ENCODE measurements at places on chromosomes 1 and 21.

DNA sequence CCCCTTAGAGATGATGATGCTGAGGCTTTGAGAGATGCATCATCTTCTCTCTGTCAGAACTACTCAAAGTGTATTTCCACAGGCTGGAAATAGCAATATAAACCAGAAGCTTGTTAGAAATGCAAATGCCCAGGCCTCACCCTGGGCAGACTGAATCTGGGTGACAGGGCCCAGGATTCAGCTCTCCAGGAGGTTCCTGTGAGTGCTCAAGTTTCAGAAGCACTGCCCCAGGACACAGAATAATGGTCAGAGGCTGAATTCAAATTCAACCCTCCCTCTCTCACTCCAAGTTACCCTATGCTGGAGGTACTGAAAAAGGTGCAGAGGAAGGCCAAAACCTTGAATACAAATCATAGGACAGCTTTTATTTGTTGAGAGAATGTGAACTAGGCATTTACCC is 98.5 kb upstream of the NGF start:
- no peak for DNase-seq

GRCh38 chr1:179061360-179062282 is 20.2 kb upstream of the TOR3A start:
- no peak for DNase-seq

DNA sequence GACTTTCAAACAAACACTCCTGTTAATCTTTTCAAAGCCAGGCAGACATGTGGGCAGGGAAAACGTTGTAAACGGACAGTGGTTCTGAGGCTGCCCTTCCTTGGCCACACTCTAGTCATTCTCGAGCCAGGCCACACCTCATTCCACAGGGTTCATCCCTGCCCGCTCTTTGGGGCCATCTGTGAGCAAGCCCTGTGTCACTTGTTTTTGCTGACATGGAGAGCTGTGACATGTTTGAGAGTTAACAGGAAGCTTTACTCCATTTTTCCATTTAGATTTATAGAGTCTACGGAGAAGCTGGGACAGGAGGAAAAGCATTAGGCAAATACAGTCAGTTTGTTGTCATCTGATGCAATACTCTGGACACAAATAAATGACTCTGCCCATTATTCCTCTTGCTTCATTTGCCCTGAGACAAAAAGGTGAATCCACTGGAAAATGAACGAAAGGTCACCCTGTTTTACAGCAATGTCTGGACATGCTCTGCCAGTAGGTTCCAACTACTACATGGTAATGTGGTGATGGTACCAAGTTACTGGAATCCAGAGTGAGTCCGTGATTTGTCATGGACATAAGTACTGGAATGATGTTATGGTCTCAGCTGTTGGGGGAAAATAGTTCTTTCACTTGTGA is 126.9 kb downstream of the CLIC6 start:
- DNase-seq = no peak

DNA sequence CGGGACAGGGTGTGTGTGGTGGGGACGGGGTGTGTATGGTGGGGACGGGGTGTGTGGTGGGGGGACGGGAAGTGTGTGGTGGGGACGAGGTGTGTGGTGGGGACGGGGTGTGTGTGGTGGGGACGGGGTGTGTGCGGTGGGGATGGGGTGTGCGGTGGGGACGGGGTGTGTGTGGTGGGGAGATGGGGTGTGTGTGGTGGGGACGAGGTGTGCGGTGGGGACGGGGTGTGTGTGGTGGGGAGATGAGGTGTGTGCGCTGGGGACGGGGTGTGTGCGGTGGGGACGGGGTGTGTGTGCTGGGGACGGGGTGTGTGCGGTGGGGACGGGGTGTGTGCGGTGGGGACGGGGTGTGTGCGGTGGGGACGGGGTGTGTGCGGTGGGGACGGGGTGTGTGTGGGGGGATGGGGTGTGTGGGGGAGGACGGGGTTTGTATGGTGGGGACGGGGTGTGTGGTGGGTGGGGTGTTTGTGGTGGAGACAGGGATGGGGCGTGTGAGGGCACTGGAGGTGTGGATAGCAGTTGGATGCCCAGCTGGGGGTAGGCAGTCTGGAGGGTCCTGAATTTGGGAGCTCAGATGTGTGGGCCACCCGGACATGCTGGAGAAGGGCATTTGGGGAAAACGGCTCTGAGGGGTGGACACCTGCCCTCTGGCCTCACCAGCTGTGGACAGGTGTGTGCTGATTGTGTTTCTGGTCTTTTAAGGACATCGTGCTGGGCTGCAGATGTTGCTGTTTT is 16.9 kb downstream of the IBA57 start:
- DNase-seq = no peak

DNA sequence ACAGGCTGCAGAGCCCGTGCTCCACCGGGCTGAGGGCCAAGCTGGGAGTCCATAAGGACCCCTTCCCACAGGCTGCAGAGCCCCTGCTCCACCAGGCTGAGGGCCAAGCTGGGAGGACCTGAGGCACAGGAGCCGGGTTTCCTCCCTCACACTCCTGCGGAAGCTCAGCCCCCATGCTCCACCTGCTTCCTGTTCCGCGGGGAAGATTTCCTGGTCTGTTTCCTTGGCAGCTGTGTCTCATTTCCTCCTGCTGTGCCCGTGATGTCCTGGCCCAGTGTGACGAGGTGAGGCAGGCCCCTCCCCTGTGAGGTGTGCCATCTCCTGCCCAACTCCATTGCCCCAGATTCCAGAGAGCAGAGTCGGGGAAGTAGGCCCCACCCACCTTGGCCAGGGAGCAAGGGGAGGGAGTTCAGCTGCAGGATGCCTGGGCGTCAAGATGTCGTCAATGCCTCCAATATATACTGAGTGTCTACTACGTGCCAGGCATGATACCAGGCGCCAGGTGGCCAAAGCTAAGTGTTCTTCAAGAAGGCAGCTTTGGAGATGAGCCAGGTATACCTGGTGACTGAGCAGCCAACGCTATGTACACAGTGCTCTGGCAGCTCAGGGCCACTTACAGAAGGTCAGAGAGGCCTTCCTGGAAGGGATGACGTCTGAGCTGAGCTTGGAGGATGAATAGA is 58.8 kb downstream of the NAV1 start:
- no peak for DNase-seq

DNA sequence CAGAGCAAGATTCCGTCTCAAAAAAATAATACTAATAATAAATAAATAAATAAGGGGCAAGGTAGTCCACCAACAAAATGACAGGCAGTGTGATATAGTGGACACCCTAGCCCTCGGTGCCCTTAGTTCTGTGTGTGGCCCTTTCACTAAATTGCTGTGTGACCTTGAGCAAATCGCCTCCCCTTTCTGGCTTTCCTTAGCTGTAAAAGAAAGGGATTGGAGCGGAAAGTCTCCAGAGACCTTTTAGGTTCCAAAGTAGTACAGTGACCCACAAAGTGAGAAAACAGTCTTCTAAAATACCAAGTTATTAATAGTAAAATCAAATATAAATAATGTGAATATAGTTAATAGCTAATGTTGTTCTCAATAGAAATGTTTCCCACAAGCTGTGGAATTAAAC is 7.6 kb downstream of the LMNA start:
- DNase-seq = no peak

GRCh38 chr1:66041654-66042053 is 249.0 kb downstream of the PDE4B start:
- no peak for DNase-seq

- no peak for DNase-seq
Measured at GRCh38 chr1:33685256-33685655, 178.6 kb upstream of the HMGB4 start.

DNA sequence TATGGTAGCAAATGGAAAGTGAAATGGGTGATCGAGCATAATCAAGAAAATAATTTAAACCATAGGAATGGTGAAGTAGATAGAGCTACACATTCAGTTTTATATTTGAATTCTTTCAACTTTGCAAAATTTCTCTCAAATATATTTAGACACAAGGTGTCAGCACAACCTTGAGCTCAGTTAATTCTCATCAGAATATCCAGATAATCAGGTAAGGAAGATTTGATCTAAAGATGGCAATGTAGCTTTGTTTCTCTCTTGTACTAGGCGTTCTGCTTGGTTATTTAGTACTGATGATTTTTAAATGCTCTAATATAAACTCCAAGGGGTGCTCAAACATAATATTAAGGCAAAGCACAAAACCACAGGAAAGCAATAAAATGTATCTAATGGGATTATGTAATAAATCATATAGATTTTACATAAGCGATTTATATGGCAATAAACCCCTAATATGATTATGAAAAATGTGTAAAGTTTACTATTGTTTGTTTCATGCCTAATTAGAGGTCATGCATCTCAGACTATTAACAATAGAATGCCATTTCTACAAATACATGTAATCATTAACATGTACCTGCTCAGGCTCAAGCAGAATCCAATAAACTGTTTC is 32.4 kb upstream of the SERTAD4 start:
- no peak for DNase-seq

GRCh38 chr1:10856176-10856683 is 59.8 kb upstream of the CASZ1 start:
- DNase-seq = no peak

DNA sequence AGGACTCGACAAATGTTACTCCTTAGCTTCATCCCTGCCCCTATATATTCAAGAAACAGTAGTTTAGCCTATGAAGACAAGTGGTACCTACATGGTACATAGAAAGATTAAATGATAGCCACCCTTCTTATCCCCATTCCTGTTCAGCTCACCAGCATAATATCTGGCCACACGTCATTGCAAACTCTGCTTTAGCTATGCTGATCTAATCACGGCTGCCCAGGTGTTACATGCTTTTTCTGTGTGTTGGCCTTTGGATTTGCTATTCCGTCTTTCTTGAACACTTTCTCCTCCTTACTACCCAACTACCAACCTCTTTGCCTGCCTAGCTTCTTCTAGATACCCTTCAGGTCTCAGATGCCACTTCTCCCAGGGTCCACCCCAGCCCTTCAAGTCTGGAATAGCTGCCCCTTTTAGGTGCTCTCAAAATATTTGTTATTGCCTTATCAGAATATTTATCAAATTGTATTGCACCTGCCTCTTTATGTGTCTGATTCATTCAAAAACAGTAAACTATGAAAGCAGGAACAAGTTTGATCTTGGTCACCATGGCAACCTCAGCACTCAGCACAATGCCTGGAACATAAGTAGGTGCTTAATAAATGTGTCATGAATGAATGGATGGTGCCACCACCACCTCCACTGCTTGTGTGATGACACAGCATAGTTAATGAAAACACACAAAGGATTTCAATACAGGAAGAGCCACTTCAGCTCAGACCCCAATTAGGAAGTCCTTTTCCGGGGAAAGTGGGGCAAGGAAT is 11.4 kb upstream of the DNASE2B start:
- no peak for DNase-seq

- peak; percentile 33 for DNase-seq
Measured at GRCh38 chr1:30756545-30757351, 826 bp downstream of the LAPTM5 start.

DNA sequence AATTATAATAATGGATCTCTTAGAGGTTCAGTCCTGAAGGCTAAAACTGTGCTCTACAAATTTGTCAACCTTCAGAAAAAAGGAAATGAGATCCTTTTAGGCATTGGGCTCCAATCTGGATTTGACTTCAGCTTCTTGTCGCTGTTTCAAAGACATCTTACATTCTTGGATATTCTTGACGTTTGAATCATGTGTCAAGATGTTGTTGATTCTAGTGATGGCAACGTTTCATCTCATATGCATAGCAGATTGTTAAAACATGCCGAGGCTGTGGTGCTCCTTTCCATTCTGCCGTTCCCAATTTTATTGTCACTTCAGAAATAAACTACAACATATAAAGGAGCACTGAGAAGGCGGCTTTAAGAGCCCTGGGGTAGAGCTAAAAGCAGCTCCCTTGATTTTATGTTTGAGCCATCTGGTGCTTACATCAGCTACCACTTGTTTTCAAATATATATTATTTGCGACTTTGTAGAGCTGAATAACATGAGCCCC is 467.6 kb upstream of the ZRANB2 start:
- DNase-seq = no peak

DNA sequence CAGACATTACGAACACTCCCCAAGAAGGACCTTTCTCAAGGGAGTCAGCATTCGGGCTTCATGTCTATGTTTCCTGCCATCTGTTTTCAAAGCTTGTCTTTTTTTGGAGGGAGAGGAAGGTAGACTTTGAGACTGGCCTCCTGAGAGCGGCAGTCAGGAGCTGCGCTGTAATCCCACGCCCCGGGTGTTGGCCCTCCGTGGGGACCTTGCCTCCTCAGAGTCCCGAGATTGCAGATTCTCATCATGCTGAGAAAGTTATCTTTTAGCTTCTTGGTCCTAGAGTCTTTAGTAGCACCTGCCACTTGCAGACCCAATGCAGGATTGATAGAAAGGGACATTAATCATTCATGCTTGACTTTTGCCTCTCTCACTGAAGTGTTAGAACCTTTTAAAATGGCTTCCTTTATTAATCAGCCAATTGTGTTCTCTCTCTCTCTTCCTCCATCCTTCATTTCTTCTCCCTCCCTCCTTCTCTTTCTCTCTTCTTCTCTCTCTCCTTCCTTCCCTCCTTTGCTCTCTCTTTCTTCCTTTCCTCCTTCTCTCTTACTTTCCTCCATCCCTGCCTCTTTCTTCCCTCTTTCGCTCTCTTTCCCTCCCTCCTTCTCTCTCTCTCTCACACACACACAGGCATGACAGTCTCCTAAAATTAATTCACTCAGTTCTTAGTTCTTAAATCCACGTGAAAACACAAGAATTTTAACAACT is 25.2 kb upstream of the GNPAT start:
- no peak for DNase-seq

GRCh38 chr1:30632481-30632880 is 90.9 kb downstream of the MATN1 start:
- no peak for DNase-seq

DNA sequence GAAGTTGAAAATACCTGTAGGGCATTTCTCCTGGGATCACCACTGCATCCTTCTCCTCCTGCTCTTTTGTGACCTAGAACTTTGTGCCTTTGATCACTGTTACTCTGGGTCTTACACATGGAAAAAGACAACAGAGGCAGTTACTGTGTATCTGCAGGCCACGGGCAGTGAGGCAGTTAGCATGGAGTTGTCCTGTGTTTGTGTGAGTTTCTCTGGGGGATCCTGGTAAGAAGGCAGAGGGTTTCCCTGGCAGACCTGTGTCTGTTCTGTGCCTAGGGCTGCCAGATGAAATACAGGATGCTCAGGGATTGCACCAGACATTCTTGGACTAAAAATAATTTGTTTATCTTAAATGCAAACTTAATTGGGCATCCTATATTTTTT is 44.4 kb upstream of the SCCPDH start:
- DNase-seq = no peak

DNA sequence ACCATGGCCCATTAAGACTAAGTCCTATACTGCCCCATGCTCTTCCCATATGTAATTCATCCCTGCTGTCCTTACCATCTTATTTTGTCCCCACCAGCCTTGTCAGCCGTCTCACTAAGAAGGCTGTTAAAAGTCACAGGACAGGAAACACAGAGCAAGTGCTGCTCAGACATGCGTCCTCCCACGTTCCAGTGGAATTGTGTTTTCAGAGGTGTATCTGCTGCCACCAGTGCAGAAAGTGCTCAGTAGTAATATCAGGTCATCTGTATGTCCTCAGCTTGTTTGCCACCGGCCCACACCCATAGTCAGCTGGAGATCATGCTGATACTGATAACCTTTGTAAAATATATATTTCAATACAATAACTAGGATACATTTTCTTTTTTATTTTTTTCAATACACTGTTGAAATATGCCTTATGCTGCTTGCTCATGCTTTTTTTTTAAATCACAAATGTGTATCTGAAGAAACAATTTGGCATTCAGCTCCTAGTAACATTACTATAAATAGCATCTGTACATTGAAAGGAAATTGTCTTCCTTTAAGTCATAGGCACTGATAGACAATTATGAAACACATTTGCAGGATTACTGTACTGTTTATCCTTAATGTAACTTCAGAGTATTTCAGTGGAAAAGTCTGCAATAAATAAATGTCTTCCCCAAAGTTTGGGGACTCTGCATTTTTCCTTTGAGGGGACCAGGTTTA is 156.9 kb downstream of the EDEM3 start:
- no peak for DNase-seq

GRCh38 chr1:5389101-5389885 is 602.9 kb downstream of the NPHP4 start:
- DNase-seq = no peak
